ENCODE measurements at places on chromosomes 7 and 10.

DNA sequence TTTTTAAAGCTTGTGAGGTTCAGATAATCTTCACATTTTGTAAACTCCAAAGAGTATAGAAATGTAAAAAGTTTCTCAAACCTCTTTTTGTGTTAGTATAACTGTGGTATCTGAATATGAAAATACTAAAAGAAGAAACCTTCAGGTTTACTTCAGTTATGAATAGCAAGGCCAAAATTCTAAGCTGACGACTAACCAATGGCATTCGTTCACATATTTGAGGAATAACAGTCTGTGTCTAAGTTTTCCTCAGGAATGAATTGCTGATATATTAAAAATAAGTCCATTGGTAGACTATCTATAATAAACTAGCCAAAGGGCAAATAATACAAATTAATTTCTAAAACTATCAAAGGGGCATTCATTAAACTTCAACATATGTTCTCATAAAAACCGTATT, 206.0 kb downstream of the CXCL12 start:
- DNase-seq: no peak

DNA sequence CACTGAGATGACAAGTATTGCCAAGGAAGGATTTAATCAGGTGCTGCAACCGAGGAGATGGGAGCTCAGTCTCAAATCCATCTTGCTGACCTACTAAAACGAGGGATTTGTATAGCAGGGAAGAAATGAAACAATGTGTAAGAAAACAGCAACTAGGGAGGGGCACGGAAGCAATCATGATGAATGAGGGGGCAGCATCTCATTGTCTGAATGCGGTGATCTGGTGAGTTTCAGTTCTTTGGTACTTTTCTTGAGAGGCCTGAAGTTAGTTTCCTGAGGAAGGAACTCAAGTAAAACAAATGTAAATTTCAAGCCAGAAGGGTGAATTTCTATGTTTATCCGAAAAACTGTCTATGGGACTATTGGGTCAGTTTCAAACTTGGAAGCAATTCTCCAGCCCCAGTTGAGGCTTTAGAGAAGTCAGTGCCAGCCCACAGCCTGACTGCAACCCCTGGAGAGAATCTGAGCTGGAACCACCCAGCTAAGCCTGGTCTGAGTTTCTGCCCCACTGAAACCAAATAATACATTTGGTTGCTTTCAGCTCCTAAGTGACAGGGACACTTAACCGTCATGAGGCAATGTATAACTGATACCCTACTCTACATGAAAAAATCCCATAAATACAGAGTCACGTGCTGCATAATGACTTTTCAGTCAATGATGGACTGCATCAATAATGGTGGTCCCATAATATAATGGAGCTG, 45.8 kb upstream of the TNS3 start:
- DNase-seq: no peak

GRCh38 chr10:131750973-131751826, 149.6 kb upstream of the PPP2R2D start:
- DNase-seq: no peak

- no peak for DNase-seq
Observed at GRCh38 chr10:118908557-118909256, 120.8 kb upstream of the NANOS1 start.

DNA sequence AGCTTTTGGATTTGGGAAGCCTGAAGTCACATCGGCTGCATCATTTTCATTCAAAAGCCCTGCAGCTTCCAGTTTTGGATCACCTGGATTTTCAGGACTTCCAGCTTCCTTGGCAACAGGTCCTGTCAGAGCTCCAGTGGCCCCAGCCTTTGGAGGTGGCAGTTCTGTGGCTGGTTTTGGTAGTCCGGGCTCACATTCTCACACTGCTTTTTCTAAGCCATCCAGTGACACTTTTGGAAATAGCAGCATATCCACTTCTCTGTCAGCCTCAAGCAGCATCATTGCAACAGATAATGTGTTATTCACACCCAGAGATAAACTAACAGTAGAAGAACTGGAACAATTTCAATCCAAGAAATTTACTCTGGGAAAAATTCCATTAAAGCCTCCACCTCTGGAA, 18.5 kb downstream of the NUP42 start:
- DNase-seq: no peak

DNA sequence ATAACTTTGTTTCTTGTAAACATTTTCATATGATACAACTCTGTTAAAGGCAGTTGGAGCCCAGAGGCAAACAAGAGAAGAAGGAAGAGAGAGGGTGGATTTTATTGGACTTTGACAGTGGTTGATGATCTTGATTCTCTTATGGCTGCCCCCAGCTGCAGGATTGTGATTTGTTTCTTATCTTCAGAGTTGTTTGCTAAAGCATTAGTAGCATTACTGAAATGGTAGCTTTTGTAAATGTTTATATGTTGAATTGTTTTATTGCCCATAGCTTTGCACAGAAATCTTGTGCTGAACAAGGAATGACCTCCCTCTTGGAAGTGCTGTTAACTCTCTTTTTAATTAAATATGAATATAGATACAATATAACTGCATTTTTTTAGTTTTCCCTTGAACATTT, 309.4 kb downstream of the AUTS2 start:
- no peak for DNase-seq

DNA sequence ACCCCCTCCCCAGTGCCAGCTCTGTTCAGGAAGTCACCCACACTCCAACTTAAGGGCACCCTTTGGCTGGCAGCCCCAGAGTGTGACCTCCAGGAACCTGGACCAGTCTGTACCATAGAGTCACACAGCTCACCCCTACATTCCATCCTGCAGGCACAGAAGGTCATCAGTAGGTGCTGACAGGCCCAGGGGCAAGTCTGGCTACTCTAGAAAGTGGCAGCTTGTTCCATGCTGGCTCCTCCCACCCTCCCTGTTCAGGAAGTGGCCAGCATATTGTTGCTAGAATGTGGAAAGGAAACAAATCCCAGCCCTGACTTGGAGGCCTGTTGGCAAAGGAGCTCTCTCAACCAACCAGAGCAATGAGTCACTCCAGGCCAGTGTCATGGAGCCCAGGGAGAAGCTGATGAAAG, 3.2 kb upstream of the NCOA4 start:
- no peak for DNase-seq

DNA sequence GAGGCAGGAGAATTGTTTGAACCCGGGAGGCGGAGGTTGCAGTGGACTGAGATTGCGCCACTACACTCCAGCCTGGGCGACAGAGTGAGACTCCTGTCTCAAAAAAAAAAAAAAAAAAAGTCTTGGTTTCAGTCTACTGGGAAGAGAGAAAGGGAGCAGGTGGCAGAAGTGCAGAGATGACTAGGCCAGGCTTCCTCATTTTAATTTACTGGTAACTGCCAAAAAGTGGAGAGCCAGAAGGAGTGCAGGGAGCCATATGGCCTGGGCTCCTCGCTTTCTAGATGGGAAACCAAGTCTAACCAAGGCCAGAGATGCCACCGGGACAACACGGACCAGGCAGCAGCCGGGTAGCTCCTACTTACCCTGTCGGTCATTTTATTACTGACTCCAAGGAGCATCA, 12.2 kb downstream of the SEPHS1 start:
- no peak for DNase-seq

- DNase-seq: no peak
Observed at GRCh38 chr7:44768628-44769371, 20.2 kb downstream of the ZMIZ2 start.

DNA sequence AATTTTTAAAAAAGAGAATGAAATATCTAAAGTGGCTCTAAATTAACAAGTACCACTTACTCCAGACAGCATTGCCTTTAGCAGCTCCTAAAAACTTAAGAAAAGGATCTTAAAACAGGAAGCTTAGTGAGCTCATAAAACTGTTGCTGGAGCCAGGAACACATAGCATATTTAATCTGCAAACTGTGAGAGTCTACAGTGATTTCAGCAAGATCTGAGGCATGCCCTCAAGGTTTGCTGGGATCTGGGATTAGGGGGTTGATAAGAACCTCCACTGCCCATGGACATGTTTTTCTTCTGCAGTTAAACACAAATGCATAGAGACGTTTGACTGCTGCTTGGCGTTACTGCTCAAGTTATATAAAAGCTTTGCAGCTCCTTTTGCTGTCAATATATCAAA, 3.8 kb downstream of the GLI3 start:
- no peak for DNase-seq

DNA sequence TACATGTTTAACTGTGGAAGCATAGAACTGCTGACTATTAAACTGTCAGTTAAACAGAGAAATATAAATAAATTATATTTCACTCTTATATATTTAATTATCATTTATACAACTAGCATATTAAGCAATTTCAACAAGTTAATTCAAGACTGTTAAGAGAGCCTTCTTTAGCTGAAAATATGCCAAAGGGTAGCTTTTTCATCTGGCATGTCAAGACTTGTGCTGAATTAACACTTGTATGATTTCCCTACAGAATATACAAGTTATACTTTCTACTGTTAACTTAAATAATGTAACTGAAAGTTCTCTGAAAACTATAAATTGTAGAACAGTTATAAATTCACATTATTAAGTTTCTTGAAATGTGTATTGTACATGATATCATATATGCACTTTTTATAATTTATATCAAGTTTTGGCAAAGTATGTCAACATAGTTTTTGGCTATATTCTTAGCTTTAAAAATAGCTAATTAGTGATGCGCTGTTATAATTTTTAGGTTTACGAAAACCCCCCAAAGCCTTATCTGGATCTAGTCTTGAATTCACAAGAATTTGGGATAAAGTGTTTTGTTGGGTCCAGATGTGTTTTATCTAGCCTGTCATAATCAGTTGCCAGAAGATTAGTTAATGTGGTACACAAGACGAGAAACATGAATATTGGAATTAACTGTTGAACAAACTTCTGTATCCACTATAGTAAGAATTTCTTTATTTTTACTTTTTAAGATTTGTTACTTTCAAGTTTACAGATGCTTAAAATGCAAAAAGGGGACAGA, 231.1 kb upstream of the FOXP2 start:
- DNase-seq: no peak

DNA sequence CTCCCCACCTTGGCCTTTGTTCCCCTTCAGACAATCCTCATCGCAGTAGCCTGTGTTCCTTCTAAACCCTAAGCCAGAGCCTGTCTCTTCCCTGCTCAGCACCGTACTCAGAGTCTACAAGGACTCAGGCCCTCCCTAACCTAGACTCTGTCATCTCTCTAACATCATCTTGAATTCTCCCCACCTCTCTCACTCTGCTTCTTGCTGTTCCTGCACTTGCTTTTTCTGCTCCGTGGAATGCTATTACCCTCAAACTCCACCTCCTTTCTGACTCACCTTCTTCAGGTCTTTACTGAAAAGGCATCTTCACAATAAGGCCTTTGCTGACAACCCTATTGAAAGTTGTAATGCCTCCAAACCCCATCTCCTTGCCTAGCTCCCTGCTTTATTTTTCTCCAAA, 141.0 kb downstream of the DKK1 start:
- DNase-seq: no peak

DNA sequence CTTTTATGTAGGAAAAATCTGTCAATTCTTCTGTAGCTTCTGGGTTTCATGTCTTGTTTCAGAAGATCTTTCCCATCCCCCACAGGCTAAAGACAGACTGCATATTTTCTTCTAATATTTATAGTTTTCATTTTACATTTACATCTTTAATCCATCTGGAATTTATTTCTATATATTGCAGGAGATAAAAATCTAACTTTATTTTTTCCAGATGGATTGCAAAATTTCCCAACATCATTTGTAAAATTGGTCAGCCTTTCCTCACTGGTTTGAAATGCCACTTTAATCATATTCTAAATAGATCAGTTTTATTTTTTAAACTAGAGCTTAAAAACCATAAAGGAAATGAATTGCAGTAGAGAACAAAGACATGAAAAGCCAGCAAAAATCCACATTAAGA, 46.9 kb downstream of the TMEM26 start:
- DNase-seq: no peak

- DNase-seq: no peak
Observed at GRCh38 chr10:45249978-45250693, 65.3 kb downstream of the OR13A1 start.

DNA sequence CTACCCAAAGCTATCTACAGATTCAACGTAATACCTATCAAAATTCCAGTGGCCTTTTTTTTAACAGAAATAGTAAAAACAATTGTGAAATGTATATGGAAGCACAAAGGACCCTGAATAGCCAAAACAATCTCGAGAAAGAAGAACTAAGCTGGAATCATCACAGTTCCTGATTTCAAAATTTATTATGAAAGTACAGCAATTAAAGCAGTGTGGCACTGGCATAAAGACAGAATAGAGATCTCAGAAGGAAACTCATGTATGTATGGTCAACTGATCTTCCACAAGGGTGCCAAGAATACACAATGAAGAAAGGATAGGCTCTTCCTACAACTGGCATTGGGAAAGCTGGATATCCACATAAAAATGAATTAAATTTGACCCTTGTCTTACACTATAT, 23.2 kb downstream of the PNLIPRP3 start:
- no peak for DNase-seq

- no peak for DNase-seq
Observed at GRCh38 chr10:18109341-18109870, 30.8 kb upstream of the CACNB2 start.

DNA sequence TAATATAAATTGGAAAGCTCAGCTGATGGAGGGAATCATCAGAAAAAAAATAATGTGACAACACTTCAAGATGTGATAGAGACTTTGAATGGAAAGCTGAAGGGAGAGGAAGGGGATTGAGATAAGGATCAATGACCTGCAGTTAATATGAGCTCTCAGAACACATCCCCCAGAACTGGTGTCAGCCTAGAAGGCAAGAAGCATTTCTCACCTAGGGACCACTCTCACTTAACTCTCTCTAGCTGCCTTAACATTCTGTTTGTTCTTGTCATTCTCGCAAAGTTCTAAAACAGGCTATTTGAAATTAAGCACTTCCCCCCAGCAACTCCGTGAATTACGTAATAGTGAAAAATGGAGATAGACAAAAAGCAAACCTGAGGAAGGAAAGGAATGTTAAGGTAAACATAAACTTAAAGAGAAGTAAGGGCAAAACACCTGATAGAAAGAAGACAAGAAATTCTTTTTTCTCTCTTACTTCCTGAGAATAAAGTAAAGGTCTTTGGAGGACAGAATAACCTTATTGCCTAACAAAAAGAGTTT, 1.2 kb upstream of the MPP7 start:
- no peak for DNase-seq

DNA sequence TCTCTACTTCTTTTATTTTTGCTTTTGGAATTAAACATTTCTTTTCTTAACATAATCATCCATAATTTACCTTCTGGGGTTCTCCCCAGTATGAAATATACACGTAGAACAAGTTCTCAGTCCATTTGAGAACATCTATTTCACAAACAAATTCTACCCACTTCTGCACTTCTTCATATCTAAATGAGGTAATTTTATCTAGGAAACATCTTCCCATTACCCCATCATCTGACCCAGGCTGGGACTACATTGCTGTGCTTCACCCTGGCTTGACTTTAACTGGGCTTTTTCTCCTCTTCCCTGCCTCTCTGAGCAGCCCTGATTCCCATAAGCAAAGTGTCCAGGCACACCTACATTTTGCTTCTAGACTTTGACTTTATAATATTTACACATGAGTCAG, 43.3 kb upstream of the AMPH start:
- no peak for DNase-seq

DNA sequence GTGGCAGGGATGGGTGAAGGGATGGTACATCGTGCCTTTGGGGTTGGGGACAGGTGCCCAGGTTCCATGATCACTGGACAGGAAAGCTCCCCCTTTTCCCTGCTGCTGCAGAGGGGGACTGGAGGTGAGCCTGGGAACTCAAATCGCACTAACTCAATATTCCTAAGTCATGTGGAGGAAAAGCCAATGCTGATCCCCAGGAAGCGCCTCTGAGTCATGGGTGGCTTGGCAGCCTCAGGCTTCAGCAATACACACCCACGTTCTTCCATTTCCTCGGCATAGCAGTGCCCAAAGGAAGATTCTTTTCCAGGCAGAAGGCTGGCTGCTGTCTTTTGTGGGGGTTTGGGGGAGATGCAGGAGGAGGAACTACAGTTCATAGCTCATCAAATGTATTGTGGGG, 165.8 kb downstream of the CCDC3 start:
- DNase-seq: no peak

Measured in chondrocyte (in vitro differentiated cells).